ENCODE measurements at places on chromosomes 6 and 20.

- no peak for DNase-seq
Observed at GRCh38 chr20:17794400-17794799, 94.6 kb downstream of the BANF2 start.

DNA sequence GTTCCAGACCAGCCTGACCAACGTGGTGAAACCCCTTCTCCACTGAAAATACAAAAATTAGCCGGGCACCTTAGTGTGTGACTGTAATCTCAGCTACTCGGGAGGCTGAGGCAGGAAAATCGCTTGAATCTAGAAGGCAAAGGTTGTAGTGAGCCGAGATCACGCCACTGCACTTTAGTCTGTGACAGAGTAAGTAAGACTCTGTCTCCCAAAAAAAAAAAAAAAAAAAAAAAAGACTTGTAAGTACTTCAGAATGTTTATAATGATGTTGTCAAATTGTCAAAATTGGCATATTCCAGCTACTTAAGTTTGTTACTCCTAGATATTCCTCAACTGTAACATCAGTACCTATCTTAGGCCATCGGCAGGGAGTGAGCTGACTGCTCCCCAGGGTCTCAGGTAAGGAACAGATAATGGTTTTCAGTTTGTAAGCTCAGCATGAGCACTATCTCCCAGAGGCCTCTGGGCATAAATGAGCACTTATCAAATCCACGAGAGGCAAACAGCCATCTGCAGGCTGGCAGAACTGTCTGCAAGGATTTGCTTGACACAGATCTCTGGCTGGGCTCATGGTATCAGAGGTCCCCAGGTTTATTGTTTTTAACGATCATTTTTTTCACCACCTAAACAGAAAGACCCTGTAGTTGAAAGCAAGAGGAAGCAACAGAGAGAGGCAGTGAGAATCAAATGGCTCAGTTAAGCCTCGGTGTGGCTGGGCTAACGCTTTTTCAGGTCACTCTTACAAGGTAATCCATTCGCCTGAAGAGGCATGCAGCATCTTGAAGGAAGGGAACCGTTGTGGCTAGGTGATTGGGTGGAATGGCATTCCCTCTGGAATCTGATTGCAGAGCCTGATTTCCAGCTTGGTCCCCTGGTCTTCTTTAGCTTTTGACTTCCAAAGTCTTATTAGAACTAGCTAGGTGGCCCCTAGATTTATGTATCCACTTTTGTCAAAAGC lies 115.9 kb downstream of the LY86 start:
- no peak for DNase-seq

GRCh38 chr6:128337619-128338018 lies 182.8 kb downstream of the PTPRK start:
- DNase-seq = no peak

DNA sequence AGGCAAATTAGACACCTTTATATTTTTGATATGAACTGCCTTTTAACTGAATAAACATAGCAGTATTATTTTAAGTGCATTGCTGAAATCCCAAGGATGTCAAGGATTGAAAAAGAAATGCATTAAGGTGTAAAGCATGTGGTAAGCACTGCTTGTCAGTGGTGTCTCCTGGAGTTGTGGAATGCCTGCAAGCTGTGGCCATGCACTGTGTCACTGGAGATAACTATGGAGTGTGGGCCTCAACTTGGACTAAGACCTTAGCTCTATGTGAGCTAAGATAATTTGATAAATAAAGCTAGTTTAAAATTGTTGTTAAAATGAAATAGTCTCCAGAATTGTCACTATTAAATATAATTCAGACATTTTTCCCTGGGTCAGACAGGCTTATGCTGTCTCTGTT lies 156.6 kb upstream of the OPRM1 start:
- no peak for DNase-seq

DNA sequence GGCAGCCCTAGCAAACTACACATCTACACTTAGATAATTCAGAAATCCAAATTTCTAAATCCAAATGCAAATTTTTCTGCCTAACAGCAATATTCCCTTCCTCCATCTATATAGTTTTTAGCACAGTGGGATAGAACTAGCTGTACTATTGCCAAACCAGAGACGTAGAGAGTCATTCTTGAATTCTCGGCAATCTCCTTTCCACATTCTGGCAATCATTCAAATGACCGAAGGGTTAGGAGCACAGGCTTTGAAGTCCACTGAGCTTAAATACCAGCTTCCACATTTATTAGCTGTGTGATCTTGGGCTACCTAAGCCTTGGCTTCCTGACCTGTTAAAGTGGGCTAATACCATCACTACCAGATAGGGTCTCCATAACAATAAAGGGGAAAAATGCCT lies 3.1 kb upstream of the RPS12 start:
- no peak for DNase-seq

DNA sequence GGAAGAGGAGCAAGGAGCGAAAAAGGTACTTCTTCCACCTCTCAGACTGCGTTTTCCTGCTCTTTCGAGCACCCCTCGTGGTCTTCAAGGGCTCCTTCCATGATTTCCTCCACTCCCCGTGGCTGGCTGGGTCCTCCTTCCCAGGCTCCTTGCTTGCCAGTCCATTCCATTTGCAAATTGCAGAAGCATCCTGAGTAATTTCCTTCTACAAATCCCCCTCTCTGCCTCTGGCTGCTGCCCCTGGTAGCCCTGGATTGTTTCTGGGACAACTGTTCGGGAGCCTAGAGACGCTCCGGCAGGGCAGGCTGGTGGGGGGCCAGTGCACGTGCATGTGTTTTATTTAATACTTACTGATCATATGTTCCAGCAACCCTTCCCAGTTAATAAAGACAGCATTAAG lies 173.1 kb downstream of the ZMYND8 start:
- no peak for DNase-seq

GRCh38 chr6:49269190-49269589 lies 193.9 kb downstream of the MMUT start:
- DNase-seq = no peak

Measured in stimulated activated CD8-positive, alpha-beta memory T cell treated with anti-CD3 and anti-CD28 coated beads, Interleukin-4, amount 100 ng/mL, for 48 hours (primary cell).